Omental fat pad (tissue), 4 donors: ENCODE measurements at places on chromosomes 2 and 18.

DNA sequence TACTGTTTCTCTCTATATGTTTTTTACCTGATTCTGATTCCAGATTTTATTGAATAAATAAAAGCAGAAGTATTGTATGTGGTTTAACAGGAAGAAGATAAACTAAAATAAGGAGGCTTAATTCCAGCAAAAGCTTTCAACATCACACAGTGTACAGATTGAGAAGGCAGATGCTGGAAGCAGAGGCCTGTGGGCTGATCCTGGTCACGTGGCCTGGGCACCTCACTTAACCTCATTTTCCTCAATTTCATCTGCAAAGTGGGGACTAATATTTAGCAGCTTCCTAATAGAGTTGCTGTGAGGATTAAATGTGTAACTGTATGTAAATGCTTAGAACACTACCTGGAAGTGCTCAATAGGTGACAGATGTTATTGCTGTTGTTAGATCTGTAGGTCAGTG is 58.0 kb downstream of the CDCA7 start:
- DNase-seq, result no peak

DNA sequence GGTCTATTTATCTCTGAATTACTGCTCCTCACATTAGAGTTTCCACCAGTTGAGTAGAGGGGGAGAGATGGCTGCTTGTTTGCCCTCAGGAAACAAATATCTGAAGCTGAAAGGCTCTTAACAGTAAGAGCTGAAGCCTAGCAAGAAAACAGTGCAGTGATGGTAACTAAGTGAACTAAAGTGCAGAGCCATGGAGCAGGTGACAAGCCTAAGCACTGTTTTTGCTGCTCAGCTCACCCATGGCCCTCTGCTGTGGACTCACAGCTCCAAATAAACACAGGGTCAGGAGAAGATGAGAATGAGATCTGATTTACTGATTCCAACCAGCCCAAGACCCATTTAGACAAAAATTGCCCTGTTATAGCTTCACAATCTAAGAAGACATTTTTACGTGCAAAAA is 118.4 kb downstream of the ETAA1 start:
- no peak for DNase-seq

- no peak for DNase-seq
Measured at GRCh38 chr18:76604108-76604934, 109.3 kb upstream of the ZNF516 start.

GRCh38 chr2:32424739-32425138 is 67.9 kb downstream of the BIRC6 start:
- DNase-seq, result no peak

DNA sequence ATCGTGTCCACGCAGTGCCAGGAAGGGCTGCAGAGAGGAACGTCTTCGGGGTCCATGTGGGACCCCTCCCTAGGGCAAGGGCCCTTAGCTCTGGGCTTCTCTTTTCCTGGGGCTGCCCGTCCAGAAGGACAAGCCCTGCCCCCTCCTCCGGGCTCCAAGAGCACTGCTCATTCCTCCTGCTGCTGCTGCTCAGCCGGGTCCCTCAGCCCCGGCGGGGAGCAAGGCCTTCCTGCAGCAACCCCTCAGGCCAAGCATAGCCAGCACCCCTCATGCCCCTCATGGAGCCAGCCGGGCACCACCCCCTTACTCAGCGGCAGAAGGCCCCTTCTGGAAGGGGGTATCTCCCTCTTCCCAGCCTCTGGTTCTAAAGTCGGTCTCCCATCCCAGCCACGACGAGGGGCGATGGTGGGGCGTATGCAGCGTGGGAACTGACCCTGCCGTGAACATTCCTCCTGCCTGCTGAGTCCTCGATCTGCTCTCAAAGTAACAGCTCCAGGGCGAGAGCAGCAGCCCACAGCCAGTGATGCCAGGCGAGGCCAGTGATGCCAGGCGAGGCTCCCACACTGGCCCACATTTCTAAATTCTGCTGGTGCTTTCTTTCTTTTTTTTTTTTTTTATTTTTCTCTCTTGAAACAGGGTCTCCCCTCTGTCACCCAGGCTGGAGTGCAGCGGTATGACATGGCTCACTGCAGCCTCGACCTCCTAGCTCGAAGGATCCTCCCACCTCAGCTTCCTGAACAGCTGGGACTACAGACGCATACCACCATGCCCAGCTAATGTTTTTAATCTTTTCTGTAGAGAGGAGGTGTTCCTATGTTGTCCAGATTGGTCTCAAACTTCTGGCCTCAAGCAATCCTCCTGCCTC is 99.7 kb downstream of the HDAC4 start:
- DNase-seq, result no peak

GRCh38 chr2:213016984-213017351 is 134.4 kb downstream of the IKZF2 start:
- DNase-seq, result no peak

DNA sequence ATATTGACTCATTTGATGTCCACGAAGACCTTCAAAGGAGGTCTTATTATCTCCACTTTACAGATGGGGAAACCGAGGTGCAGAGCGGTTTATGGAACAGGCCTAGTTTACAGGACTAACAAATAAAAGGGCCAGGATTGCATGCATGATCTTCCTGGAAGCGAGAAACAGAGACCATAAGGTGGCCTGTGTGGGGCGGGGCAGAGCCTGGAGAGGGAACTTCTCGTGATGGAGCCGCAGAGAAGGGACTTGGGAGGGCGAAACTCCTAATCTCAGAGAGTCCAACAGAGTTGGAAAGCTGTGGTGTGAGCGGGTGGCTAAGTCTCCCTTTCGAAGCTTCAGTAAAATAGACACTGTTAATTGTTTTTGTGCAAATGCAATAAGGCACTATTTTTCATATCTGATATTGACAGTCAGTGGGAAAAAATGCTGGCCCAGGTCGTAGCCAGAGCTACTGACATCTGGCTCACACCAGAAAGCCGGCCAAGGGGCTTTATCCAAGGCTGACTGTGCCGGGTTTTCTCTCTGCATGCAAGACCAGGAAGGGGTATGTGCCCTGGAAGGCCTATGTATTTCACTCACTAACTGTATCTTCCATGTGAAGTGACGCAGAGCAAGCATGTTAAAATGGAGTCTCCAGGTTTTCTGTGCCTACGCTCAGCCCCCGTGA is 4.5 kb downstream of the INPP5D start:
- no peak for DNase-seq

DNA sequence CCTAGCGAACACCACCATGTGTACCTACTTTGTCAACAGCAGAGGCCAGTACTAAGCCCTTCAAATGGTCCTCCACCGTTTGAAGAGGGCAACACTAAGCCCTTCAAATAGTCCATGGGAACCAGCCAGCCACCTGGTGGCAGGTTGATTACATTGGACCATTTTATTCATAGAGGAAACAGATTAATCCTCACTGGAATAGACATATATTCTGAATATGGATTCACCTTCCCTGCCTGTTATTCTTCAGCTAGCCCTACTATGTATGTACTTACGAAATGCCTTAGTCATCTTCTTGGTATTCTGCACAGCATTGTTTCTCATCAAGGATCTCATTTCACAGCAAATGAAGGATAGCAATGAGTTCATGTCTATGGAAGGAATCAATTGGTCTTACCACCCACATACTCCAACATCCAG is 10.0 kb upstream of the ZNF396 start:
- no peak for DNase-seq

- DNase-seq, result no peak
Measured at GRCh38 chr2:8576525-8577167, 105.2 kb upstream of the ID2 start.
